ENCODE measurements at places on chromosomes 3 and 15.

- no peak for DNase-seq
Measured at GRCh38 chr3:196558476-196558875, 9.9 kb downstream of the WDR53 start.

DNA sequence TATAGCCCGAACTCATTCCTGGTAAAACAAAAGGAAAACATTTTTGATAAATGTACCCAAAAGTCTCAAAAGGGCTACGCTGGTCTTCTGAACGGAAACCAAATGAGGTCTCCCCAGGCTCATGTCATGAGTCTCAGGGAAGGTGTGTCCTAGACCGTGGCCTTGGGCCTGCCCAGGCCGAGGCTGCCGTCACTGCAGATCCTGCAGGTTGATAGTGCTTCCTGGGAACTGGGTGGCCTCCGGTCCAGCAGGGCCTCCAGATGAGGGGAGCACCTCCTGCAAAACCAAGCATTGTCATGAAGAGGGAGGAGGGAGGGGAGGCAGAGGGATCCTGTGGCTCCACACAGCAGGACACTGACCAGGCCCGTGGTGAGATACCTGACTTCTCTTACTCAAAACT is 37.5 kb downstream of the ZXDC start:
- no peak for DNase-seq

GRCh38 chr15:62901087-62901486 is 141.5 kb upstream of the TPM1 start:
- DNase-seq, result no peak

GRCh38 chr3:39499651-39500273 is 32.3 kb downstream of the MOBP start:
- no peak for DNase-seq

DNA sequence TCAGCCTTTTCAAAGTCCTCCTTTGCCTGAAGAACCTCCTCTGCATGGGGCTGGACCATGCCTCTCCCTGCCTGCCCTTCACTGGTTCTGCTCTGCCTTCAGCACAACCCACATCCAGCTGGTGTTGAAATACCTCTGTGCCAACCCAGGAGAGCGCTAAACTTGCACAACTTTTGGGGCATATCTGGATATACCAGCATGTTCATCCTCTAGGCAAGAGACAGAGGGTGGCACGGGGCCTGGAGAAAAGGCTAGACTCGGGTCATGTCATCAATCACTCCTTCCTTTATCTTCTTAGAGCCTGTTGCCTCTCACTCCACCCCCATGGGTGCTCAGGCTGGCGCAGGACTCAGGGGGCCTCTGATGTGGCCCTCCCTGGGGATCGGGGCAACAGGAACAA is 4.8 kb downstream of the SEMA4B start:
- no peak for DNase-seq

GRCh38 chr15:90479656-90480055 is 50.1 kb upstream of the CRTC3 start:
- DNase-seq, result no peak

DNA sequence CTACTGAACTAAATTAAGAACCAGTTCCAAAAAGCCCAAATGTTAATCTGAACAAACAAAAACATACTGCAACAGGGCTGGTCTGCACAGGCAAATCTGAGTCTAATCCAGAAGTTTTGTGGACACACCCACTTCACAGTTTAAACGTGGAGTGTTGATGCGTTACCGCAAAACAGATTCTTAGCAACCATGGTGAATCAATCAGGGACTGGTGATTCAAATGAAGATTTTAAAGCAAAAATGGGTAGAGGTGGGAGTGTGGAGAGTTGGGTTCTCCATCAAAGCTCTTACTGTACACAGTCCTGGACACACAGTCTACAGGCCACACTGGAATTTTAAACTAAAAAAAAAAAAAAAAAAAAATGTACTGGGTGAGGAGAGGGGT is 5.2 kb downstream of the ANXA2 start:
- DNase-seq, result peak; percentile 78

GRCh38 chr3:40192628-40193027 is 116.9 kb upstream of the EIF1B start:
- no peak for DNase-seq

GRCh38 chr3:188578576-188579363 is 424.8 kb downstream of the LPP start:
- DNase-seq, result peak; percentile 40

GRCh38 chr3:73933585-73933984 is 308.8 kb upstream of the PDZRN3 start:
- no peak for DNase-seq

GRCh38 chr15:64634027-64634426 is 141.4 kb downstream of the RBPMS2 start:
- DNase-seq, result no peak

- no peak for DNase-seq
Measured at GRCh38 chr15:65248511-65249255, 37.4 kb upstream of the CILP start.

DNA sequence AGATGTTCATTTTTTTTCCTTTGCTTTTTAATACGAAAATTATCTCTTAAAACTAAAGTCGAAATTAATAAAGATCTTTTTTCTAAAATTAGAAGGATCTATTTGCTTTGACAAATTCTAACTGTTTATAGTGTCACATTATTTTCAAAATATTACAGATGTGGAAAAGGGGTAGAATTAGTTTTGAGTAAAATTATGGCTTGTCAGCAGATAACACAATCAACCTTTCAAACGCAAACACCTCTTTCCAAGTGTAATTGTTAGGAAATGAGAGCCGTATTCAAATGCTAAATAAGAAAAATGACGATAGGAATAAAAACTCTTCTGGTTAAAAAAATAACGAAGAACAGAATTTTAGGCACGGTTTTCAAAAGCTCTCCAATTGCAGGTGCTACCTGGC is 704.7 kb downstream of the NLGN1 start:
- DNase-seq, result no peak

GRCh38 chr15:27271258-27271657 is 300.3 kb downstream of the GABRG3 start:
- no peak for DNase-seq

DNA sequence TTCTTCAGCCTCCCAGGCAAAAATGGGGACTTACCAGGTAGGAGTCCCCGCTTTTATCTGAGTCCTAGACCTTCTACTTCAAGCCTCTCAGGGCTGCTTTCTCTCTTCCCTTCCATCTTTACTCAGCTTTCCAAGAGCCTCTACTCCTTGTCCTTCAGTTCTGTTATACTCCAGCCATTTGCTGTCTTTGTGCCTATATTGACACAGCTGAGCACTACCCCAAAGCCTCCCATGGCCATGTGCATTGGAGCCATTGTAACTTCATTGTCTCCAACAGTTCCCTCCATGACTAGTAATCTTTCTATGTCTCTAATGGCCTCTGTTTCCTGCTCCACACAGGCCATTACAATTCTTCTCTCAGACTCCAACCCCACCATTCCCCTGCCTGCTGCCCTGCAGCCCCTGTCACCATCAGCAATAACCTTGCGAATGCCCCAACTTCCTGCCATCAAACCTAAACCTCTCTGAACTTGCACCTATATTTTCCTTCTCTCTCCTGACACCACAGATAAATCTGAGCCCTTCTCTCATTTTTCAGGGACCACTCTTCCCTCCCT is 77.9 kb upstream of the ADPGK start:
- DNase-seq, result no peak

- DNase-seq, result no peak
Measured at GRCh38 chr3:149435996-149436885, 38.3 kb upstream of the TM4SF4 start.

DNA sequence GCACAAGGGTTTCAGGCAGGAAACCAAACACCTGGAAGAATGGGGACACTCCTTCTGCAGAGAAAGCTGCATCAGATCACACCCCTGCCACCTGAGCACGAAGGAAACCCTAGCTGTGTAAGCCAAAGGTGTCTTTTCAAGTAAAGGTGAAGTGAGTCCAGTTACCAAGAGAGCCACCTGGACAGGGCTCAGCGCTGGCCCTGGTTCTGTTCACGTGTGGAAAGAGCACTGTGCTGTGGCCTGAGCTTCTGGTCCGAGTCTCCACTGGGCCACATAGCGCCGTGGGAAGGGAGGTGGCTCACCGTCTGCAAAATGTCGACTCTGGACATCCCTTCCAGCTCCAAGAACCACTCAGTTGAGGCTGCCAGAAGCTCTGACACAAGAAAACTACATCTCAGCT is 151.1 kb downstream of the ADAMTS17 start:
- DNase-seq, result no peak

DNA sequence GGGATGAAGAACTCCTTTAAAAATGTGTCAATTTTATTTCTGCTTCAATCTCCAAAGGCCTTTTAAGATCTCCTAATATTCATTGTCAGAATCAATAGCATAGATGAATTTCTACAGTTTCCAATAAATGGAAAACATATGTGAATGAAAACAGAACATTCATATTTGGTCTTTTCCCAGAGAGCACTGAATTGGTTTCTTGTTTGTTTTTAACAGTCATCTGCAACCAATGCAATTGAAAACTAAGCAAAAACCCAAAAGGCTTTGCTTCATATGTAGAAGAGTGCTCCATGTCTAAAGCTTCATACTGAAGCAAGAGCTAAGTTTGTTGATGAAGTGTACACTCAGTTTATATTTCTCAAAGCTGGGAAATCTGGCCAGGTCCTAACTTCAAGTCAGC is 426.5 kb upstream of the CDIN1 start:
- DNase-seq, result no peak

DNA sequence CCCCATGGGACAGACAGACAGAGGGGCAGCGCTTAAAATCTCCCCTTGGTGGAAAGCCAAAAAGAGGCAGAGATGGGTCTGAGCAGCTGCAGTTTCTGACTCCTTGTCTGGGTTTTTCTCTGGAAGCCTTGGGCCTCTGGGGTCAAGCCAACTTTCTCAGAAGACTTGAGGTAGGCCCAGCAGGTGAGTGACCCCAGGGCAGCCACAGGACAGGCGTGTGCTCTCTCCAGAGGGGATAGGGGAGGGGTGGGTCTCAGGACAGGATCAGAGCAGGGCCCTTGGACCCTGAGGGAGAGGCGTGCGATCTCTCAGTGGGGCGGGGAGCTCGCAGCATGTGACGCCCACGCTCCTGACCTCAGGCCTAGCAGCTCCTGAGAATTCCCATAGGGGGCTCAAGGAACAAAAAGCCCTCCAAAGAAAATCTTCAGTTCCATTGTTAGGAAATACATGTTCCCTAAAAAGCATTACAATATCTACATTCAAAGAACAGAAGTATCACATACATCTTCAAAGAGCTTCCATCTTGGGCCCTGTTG is 34.6 kb upstream of the DUSP7 start:
- no peak for DNase-seq

- DNase-seq, result no peak
Measured at GRCh38 chr15:22227411-22228100, 147.2 kb downstream of the OR4M2 start.

DNA sequence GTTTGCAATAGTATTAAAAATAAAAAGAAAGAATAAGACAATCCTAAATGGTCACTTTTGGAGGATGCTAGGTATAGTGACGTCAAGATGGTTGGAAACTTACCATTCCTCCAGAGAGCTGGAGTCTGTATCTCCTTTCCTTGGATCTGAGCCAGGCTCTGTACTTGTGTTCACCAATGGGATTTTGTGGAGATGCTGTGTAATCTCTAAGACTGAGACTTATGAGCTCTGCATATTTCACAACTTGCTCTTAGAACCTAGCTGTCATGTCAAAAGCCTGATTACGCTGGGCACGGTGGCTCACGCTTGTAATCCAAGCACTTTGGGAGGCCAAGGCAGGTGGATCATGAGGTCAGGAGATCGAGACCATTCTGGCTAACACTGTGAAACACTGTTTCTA is 126.8 kb upstream of the CLSTN2 start:
- DNase-seq, result no peak

DNA sequence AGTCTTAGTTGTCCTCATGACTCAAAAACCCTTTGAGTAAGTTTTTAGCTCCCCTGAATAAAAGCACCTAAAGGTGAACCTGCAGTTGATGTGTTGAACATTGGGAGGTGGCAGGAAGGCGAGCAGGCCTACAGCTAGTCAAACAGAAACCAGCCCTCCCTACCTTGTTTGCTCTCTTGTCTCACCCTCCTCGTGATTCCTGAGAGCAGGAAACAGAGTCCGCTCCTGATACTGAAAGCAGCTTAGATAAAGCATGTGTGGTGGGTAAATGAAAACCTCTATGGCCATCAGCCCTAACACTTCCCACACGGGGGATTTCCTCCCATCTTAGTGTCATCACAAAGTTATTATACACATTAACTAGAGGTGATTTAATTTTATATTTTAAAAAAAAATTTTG is 21.8 kb upstream of the CLDN18 start:
- no peak for DNase-seq

Data from ACHN (cell line).